ENCODE measurements at places on chromosomes 6 and 20.

DNA sequence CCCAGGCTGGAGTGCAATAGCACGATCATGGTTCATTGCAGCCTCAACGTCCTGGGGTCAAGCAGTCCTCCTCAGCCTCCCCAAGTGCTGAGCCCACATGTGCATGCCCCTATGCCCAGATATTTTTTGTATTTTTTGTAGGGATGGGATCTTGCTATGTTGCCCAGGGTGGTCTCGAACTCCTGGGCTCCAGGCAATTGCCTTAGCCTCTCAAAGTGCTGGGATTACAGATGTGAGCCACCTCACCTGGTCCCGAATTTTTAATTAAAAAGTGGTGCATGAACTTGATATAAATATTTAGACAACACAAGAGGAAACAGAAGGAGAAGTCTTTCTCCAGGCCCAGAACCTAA is 7.1 kb upstream of the RNF114 start:
- DNase-seq: no peak

DNA sequence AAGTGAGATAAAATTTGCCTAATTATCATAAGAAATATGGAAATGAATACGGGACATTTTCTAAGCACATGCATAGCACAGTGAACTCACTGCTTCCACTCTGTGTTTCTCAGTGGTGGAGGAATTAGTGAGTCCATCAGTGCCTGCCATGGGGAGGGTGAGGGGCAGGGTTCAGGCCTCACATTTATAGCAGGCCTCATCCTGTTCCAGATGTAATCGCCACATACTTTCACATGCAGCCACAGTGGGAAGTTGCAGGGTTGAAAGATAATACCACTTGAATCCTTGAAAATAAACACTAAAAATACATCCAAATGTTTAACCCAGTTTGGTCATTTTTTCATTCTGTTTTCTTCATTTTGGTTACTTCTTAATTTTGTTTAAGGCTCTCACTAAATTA is 29.9 kb upstream of the ANKEF1 start:
- DNase-seq: no peak

- DNase-seq: no peak
These were observed 147.9 kb upstream of the PDE7B start for GRCh38 chr6:135703621-135704020.

- no peak for DNase-seq
These were observed 109.8 kb upstream of the PTPRK start for GRCh38 chr6:128630213-128630612.

GRCh38 chr6:109991201-109992101 is 13.3 kb downstream of the GPR6 start:
- no peak for DNase-seq

- DNase-seq: peak; percentile 61
These were observed 10.7 kb downstream of the TULP4 start for GRCh38 chr6:158322724-158323560.

DNA sequence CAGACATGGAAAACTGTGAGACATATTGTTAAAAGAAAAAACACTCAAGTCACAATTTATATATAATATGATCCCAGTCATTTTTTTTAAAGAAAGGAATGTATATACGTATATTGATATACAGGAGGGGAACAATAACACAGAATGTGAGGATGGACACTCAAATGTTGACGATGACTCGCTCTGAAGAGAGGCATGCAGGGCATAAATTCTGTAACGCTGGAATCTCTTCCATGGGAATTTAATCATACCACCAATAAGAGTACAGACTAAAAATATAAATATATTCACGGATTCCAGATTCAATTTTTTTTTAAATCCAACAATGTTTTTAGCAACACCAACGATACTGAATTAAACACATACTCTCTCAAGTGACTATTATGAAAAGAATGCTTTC is 106.9 kb upstream of the CCDC28A start:
- DNase-seq: no peak

DNA sequence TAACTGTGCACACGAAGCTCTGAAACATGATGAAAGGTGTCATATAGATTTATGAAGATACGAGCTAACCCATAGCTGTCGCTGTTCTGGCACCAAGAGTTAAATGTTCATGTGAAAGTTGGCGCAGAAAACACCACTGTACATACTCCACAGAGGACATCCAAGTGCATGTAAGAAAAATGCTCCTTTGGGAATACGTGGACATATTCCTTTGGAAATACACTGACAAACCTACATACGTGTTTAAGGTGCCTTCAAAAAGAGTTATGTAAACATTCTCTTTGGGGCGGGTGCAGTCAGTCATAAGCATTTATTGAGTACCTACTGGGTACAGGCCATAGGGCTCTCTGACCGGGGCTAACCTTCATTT is 723 bp upstream of the ARID1B start:
- no peak for DNase-seq

- no peak for DNase-seq
These were observed 69.5 kb upstream of the LTV1 start for GRCh38 chr6:143773506-143774150.
